Adipose tissue (tissue), 3 donors: ENCODE measurements at places on chromosomes 7 and 10. TPM values are rescaled to one million over a fixed set of nuclear protein-coding genes. Genes with fewer than 3 reads are reported as not detected.

The TWIST1 gene
- 26.3 TPM for polyA plus RNA-seq

The ELFN1 gene
- 0.58 TPM for polyA plus RNA-seq

The PAX4 gene
- not detected for polyA plus RNA-seq

The TWNK gene
- 9.0 TPM for polyA plus RNA-seq
